Renal cortex interstitium (tissue), 15 donors: ENCODE measurements at places on chromosomes 5 and 9. TPM values are rescaled to one million over a fixed set of nuclear protein-coding genes. Genes with fewer than 3 reads are reported as not detected.

DNA sequence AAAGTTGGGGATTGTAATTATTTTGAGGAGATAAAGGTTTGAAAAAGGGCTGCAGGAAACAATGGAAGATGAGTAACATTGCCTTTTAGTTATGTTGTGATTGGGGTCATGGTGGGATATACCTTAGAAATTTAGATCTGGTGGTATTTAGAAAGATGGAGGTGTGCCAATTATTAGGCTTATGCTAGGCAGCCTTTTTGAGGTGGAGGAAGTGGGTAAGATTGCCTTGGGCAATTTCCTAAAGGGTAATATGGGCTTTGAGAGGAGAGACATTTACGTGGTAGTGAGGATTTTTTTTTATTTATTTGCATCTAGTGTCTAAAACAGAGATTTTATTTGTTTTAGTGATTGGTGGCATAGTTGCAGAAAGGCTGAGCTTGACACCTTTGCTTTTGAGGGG is 10.5 kb downstream of the HSPA4 start:
- no peak for DNase-seq

The RELL2 gene
- 0.90 TPM for polyA plus RNA-seq

GRCh38 chr5:176740131-176740701 is 70.1 kb upstream of the UNC5A start:
- DNase-seq, result no peak

The OR1L1 gene
- polyA plus RNA-seq, result not detected

DNA sequence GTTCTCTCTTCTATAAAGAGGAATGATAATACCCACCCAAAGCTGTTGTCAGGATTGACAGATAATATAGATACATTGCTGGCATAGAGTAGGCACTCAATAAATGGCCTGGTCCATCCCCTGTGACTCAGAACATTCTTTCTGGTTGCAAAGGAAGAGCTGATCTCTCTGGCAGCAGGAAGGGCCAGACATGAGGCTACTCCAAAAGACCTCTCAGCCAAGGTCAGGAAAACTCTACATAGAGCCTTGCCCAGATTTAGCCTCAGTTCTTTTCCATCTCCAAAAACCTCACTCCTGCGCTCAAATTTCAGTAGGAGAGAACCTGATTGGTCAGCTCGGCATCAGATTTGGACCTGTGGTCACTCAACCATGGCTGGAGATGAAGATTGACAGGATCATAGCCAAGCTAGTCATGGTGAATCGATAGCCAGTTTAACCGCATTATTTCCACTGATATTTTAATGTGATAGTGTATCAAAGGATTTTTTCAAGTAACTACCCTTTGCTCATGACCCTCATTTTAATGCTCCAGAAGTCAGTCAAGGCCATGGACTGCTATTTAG is 319.6 kb downstream of the DRD1 start:
- DNase-seq, result no peak

The ADRA1B gene
- 2.9 TPM for polyA plus RNA-seq

DNA sequence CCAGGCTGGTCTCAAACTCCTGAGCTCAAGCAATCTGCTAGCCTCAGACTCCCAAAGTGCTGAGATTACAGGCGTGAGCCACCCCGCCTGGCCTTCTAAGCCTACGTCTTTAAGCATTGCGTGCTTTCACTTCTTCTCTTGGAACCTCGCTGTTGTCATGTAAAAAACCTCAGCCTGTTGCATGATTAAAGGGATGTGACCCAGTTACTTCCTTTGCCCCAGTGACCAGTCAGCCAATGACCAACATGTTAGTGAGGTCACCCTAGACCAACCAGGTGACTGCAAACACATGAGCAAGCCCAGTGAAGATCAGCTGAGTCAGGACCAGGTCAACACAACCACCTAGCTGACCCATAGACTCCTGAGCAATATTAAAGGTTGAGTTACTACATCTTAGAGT is 10.5 kb downstream of the KIF4B start:
- DNase-seq, result no peak

The IDNK gene
- polyA plus RNA-seq, result 14.4 TPM

- no peak for DNase-seq
Observed at GRCh38 chr5:12133520-12133919, 229.3 kb upstream of the CTNND2 start.

DNA sequence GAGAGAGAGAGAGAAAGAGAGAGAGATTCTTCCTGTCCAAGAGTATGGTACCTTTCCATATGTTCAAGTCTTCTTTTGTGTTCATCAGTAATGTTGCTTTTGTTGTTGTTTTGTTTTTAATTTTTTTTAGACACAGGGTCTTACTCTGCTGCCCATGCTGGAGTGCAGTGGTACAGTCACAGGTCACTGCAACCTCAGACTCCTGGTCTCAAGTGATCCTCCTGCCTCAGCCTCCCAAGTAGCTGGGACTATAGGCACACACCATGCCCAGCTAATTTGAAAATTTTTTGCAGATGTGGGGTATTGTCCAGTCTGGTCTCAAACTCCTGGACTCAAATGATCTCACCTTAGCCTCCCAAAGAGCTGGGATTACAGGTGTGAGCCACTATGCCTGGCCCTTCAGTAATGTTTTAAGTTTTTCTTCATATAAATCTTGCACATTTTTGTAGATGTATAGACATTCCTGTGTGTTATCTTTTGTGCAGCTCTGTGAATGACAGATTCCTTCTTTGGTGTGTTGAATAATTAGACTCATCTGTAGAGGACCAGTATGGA is 36.3 kb downstream of the ZNF483 start:
- DNase-seq, result no peak

The SNCAIP gene
- 24.7 TPM for polyA plus RNA-seq

- DNase-seq, result peak; percentile 75
Observed at GRCh38 chr5:176837707-176838115, 27.4 kb downstream of the UNC5A start.

The CYLC2 gene
- not detected for polyA plus RNA-seq

DNA sequence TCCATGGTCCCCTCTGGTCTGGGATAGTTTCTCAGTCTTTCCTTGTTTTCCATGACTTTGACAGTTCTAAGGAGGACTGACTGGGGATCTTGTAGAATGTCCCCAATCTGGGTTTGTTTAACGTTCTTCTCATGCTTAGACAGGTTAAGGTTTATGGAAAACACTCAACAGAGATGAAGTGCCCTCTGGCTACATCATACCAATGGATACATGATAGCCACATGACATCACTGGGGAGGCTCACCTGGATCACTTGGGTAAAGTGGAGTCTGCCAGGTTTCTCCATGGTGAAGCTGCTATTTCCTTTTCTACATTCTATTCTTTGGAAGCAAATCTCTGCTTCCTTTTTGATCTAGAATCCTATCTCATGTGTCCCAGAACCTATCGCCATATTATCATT is 23.8 kb upstream of the ALDH1B1 start:
- no peak for DNase-seq

DNA sequence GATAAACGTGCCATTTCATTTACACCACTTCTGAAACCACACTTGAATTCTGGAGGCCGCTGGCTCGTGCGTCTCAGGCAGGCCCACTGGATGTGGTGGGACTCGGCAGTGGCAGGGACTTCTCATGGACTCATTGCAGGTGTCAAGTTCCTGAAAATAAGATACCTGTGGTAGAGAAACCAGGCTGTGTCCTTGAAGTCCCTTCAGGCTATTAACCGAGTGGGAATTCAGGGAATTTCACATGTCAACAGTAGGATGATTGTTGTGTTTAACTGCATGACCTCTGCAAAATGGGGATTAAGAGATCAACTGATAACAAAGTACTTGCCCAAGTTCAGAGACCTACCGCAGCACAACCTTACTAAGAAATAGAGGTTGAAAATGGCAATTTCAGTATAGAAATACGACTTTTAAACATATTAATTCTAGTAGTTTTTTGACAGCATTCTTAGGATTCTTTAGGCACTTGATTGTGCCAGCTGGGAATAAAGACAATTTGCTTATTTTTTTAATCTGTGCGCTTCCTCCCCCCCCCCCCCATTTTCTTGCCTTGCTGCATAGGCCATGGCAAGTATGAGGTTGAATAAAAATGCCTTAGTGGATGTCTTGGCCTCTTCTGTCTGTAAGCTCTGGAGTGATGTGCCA is 26.8 kb downstream of the TRIP13 start:
- no peak for DNase-seq

DNA sequence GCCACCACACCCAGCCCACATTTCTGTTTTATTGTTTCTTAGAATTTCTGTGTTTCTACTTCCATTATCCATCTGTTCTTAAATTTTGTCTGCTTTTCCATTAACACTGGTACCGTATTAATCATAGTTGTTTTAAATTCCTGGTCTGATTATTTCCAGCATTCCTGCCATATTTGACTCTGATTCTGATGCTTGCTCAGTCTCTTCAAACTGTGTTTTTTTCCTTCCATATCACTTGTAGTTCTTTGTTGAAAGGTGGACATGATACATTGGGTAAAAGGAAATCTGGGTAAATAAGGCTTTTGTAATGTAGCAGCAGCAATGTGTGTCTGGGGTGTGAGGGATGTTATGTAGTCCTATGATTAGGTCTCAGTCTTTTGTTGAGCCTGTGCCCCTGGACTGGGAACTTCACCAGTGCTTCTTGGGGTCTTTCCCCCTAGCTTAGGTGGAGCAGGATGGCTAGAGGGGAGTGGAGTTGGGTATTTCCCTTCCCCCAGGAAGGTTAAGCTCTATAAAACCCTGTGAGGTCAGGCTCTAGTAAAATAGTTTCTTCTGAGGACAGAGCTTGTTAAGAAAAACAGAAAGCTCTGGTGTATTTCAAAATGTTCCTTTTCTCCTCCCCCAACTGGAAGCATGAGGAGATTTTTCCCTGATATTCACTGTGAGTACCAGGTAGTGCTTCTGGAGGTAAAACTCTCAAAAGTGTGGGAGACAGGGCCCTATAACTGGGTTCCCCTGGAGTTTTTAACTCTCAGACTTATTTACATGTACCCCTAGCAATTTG is 10.1 kb upstream of the TMOD1 start:
- DNase-seq, result no peak

GRCh38 chr5:1103505-1104326 is 8.1 kb downstream of the SLC12A7 start:
- no peak for DNase-seq

- DNase-seq, result no peak
Observed at GRCh38 chr5:80198399-80198798, 57.4 kb downstream of the SERINC5 start.

GRCh38 chr5:157993201-157993600 is 134.3 kb upstream of the CLINT1 start:
- DNase-seq, result no peak

DNA sequence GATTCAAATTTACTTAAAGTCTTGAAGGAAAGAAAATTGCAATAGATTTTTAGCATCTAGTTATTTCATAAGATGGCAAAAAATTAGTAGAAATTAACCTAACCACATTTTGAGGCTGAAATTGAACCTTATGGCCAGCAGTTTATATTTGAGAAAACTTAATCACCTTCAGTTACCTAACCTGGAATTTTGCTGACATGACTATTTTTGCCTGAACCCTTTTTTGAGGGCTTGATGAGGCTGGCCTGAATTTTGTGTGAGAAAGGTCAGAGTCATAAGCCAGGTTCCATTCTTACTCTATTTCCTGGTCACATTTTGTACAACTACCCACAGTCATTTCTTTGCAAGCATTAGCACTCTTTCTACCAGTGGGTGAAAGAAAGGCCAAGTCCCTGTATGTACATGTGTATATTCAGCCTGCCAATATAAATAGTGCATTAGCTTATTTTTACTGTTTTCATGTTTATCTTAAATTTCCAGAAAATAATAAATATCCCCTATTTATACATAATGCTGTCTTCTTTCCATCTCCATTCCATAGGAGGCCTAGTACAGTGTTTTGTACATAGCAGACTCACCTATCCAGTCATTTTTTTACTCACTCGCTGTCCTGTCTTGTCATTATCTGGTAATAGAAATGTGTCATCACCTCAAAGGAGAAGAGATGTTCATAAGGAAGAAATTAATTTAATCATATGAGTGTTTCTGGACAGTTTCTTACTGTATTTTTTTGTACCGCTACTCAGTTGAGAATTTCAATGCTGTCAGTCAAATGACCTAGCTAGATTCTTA is 108.4 kb upstream of the SGCD start:
- DNase-seq, result no peak

GRCh38 chr5:180823346-180823745 is 20.7 kb upstream of the MGAT1 start:
- no peak for DNase-seq

DNA sequence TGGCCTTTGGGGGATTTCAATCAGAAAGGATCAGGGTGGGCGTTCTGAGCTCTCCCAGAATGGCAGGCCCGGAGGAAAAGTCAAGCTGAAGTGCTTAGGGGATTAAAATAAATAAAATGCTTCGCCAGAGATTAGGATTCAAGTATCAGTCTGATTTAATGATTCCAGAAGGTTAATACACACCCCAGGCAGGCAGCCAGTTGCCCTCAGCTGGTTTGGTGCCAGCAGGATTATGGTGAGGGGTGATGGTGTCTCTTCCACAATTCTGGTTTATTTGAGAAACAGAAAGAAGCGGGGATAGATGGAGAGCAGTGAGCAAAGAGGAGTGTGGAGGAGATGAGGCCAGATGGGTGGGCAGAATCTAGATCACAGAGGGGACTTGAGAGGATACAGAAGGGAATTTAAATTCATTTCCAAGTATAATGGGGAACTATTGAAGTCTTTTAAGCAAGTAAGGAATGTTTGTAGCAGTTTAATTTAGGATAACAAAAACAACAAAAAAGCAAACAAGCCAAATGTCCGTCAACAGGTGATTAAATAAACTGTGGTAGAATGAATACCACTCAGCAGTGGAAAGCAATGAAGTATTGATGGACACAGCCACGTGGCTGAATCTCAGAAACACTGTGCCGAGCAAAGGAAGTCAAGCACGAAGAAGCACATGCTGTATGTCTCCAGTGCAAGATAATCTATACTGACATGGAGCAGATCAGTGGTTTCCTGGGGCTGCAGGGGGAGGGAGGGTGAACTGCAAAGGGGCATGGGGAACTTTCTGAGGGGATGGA is 297.7 kb downstream of the MSX2 start:
- DNase-seq, result no peak

DNA sequence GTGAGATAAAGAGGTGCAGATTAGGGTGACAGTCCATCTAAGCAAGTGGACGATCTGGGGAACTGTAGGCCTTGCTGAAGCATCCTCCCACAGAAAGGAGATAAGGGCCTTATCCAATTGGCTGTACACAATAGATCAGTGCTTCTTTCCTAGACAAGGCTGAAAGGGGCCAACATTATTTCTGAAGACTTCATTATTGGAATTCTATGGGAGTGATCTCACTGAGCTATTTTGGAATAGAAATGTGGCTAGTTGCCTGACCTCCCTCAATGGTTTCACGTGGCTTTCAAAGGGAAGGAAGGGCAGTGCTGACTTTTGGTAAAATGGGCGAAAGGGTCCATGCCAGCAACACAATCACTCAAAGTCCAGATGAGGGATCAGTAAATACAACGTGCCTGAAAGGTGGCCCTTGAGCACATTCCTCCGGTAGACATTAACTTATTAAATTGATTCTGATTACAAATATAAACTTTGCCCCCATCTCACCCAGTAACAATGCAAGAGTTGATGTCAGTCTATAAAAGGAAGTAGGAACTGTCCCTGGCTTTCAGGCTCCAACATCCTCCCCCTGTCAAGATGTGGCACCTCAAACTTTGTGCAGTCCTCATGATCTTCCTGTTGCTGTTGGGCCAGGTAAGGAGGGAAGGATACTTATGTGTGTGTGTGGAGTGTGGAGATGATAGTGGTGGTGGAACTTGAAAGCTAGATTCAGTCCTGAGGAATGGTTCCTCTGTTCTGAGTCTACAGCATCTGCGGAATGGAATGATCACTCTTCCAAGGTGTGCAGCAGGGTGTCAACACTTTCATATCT is at the start of gene LEAP2:
Gene LEAP2, plus strand, starts transcription at position 550 of the 811 bp plus-strand sequence. Its CDS starts 27 bp downstream, at position 577.
- no peak for DNase-seq
